ENCODE measurements at places on chromosomes 3 and 15.
A peak's percentile ranks its signal among the peaks of the same experiment; 100 is the strongest.

GRCh38 chr3:48338635-48339034 lies 5.2 kb upstream of the SPINK8 start:
- DNase-seq, result no peak

DNA sequence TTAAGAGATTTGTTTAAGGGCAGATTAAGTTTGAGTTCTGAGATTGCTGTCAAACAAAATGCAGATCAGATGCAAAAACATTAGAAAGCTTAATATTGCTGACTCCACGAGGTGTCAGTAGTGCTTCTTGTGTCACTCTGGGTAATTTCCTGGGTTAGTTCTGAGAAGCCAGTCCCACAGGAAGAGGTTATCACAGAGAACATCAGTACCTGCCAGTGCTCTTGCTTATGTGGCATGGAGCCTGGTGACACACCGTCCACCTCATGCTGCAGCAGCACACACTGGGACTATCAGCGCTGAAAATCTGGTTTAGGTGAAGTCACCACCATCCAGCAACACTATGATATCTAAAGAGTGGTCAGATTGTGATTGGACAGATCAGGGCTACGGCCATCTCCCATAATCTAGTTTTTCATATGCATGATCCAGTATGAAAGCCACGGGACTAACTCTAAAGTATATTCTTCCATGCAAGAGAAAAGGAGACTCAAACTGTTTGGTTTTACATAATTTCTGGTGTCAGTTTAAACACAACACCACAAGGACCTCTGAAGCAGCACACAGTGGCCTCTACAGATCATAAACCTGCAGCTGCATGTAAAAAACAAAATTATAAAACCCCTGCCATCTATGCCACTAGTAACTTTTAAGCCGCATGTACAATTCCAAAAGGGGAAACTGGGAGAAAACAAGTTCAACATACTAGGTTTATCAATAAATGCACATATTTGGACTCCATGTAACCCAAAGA lies 36.1 kb upstream of the MYO5C start:
- peak; percentile 12 for DNase-seq

DNA sequence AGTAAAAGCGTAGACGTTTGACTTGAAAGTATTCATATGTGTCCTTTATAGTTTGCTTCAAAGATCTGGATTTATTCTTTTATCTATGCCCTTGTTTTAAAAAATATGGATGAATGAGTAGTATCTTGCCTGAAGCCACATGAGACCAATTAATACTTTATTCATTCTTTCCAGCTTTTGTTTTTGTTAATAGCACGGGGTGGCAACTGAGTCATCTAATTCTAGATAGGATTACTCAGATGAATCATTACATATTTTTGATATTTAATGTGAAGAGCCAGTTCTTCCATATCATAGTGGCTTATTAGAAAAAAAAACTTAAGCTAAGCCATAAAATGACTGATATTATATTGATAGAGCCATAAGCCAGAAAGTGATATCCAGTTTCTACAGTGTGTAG lies 121.9 kb downstream of the BBX start:
- no peak for DNase-seq

GRCh38 chr3:196444500-196444894 lies 12.3 kb upstream of the UBXN7 start:
- DNase-seq, result no peak

DNA sequence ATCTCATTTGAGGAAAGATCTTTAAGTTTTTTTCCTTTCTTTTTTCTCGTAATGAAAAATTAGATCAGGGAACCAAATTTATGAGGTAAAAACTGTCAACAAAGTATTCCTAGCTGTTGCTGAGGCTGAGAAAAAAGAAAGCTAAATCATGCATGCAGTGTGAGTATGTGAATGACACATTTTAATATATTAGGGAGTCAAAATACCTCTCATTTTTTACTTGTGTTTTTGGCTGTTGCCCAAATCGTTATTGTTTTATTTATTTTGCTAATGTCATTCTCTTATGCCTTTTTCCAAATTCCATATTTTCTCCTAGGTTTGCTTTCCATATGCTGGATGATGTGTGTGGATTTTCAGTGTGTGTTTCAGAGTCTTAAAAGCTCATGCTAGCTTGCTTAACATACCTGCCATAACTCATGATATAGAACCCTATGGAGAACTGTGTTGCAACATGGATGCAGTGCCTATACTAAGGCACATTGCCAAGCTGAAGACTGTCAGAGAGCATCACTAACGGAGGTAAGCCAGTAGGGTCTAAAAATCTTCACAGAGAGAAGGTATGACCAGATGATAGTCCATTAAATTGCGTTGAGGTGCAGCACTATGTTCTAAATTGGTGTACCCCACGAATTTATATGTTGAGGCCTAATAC lies 629.5 kb upstream of the KCNMB2 start:
- no peak for DNase-seq

DNA sequence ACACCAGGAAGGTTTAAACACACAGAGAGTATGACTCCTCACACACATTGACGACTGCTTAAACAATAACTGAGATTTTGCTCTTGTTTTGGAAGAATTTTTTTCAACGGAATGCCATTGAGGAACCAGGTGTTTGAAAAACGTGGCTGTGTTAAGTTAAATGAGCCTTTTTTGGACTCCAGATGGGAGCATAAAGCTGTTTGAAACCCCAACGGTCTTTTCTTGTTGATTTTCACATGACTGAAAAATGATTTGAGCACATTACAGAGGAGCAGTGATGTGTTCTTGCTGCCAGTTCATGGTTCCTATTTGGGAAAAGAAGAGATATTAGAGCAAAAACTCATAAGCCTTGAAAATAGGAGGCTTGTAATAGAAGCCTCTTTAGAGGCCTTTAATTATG lies 97.8 kb upstream of the SELENOK start:
- DNase-seq, result no peak

DNA sequence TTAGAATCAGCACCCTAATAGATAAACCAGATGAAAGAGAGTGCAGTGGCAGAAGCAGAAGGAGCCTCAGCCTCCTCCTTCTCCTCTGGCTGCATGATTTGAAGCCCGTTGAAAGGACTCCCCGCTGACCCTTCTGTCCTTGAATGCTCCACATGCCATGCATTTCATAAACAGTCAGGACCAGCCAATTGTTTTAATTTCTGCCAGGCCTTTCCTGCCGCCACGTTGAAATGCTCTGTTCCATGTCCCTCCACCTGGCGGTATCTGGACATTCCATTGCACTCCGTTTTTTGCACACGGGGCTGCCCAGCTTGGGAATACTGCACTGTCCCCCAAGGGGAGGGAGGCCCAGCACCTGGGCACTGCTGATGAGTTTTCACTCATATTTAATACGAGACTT lies 35.2 kb upstream of the GLCE start:
- no peak for DNase-seq

GRCh38 chr3:44795197-44795596 lies 33.6 kb downstream of the KIF15 start:
- DNase-seq, result no peak

- no peak for DNase-seq
Observed at GRCh38 chr3:159346271-159346903, 544.5 kb downstream of the MFSD1 start.

DNA sequence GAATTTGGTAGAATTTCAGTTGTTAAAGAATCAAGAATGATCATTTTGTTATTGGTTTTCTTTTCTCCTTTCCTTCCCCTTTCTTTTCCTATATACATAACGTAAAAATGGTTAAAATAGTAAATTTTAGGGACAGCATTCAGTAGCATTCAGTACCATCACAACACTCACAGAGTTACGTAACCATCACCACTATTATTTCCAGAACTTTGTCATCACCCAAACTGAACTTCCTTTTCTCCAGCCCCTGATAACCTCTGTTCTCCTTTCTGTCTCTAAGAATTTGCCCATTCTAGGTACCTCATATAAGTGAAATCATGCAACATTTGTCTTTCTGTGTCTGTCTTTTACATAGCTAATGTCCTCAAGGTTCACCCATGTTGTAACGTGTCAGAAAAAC lies 165.3 kb downstream of the AKAP13 start:
- no peak for DNase-seq

- DNase-seq, result no peak
Observed at GRCh38 chr15:52309154-52309548, 13.5 kb upstream of the MYO5C start.

Measured in stimulated activated CD4-positive, alpha-beta T cell treated with anti-CD3 and anti-CD28 coated beads, Interleukin-4, amount 100 ng/mL, for 48 hours (primary cell).